Cardiac muscle cell (in vitro differentiated cells and primary cell): ENCODE measurements at places on chromosomes 13 and 19. TPM values are rescaled to one million over a fixed set of nuclear protein-coding genes. Genes with fewer than 3 reads are reported as not detected.

GRCh38 chr13:43074824-43075510, 51.6 kb downstream of the DNAJC15 start:
- H3K4me1 ChIP-seq: peaks cover 31% of the 10 kb centered on the region
- H3K36me3 ChIP-seq: no peaks in the 10 kb centered on the region
- no peaks in the 10 kb centered on the region for H3K27me3 ChIP-seq
- no peak overlapping the region for H3K4me3 ChIP-seq

DNA sequence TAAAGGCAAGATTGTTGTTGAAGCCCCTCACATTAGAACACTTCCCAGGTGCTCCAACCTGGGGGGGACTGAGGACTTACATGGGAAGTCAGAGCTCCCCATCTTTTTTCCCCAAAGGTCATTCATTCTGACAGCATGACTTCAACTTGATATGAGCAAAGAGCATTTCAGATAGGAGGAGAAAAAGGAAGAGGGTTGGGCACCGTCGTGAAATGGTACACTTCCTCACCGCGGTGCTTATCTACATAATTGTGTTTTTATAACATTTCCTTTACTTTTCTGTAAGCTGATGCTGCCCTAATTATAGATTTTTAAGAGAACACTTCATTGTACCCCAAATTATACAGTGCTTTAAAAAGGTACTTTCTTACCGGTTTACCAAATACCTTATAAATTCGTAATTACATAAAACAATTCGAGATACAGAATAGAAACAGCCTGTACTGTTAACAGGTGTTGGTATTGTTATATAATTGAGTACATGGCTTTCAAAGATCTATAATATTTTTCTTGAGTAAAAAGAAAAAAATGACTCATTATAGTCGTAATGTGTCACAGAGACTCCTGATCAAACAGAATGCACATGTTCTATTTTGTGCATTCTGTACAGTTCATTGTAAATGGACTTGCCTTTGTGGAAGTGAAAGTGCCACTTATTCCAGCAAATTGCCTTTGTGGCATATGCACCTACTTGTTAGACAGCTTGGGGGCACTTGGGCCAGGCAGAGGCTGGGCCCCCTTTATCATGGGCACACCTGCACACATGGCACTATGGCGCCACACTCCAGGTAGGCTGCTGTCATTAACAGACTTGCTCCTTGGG, 81.8 kb downstream of the GGACT start:
- no peak overlapping the region for H3K4me3 ChIP-seq
- H3K27me3 ChIP-seq: no peaks in the 10 kb centered on the region
- peaks cover 28% of the 10 kb centered on the region for H3K4me1 ChIP-seq
- no peaks in the 10 kb centered on the region for H3K36me3 ChIP-seq
- H3K27ac ChIP-seq: no peak overlapping the region
- DNase-seq: no peak

GRCh38 chr19:11007962-11008532, 47.2 kb downstream of the SMARCA4 start:
- no peak overlapping the region for H3K4me3 ChIP-seq
- peaks cover 44% of the 10 kb centered on the region for H3K36me3 ChIP-seq
- no peaks in the 10 kb centered on the region for H3K27me3 ChIP-seq
- H3K27ac ChIP-seq: no peak overlapping the region

GRCh38 chr13:30810261-30810701, 74.9 kb downstream of the ALOX5AP start:
- H3K4me1 ChIP-seq: peaks cover 11% of the 10 kb centered on the region
- no peaks in the 10 kb centered on the region for H3K27me3 ChIP-seq
- no peaks in the 10 kb centered on the region for H3K36me3 ChIP-seq

DNA sequence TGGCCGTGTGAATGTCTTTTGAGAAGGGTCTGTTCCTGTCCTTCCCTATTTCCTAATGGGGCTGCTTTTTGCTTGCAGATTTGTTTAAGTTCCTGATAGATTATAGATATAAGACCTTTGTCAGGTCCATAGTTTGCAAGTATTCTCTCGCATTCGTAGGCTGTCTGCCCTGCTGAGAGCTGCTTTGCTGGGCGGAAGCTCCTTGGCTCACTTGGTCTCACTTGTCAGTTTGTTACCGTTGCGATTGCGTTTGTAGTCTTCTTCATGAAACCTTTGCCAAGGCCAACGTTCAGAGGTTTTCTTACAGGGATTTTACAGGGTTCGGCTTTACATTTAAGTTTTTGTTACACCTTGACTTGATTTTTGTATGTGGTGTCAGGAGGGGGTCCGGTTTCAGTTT, 44.0 kb upstream of the TFDP1 start:
- H3K4me3 ChIP-seq: no peak overlapping the region
- no peak for DNase-seq
- no peaks in the 10 kb centered on the region for H3K27me3 ChIP-seq
- no peaks in the 10 kb centered on the region for H3K4me1 ChIP-seq
- no peak overlapping the region for H3K27ac ChIP-seq

- H3K27ac ChIP-seq: no peak overlapping the region
- H3K27me3 ChIP-seq: no peaks in the 10 kb centered on the region
- no peaks in the 10 kb centered on the region for H3K4me1 ChIP-seq
Observed at GRCh38 chr19:21202865-21203494, 61.1 kb downstream of the ZNF431 start.

DNA sequence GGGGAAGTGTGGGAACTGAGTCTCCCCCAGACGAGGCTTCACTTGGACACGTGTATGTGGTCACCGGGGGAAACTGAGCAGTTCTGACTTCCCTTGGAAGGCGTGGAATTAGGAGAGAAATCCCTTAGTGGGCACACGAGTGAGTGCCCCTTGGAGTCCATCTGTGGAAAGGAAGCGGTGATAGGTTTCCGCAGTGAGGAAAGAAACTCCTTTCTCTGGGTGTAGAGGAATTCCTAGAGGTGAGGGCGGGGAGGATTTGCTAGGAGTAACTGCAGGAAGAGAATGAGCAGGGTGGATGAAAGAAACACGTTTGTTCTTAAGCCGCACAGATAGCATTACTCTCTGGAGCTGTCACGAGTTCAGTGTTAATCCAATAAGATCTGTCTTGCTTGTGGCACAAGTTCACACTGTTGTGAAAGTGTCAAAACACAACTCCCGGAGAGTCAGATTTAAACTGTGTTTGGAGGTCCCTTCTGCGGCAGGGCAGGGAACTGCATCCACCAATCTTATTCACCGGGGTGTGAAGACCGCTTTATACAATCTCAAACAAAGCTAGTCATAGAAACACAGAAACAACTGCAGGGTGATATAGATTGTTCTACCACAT, 1.2 kb downstream of the KL start:
- H3K4me3 ChIP-seq: peak overlapping the region; percentile 15
- H3K27ac ChIP-seq: no peak overlapping the region
- H3K36me3 ChIP-seq: no peaks in the 10 kb centered on the region
- DNase-seq: peak; percentile 85
- H3K4me1 ChIP-seq: no peaks in the 10 kb centered on the region

CLASRP gene
- 45.5 and 149 TPM in 2 replicates for total RNA-seq

UBL3 gene
- 14.7 and 16.3 TPM in 2 replicates for total RNA-seq

TMEM255B gene
- total RNA-seq: 0.46 TPM in 1 of 2 replicates, not detected in the other

SOX1 gene
- total RNA-seq: not detected in 2 replicates

PSG3 gene
- not detected in 2 replicates for total RNA-seq

IGFL2 gene
- total RNA-seq: not detected in 2 replicates
